ENCODE measurements at places on chromosomes 11 and 22. TPM values are rescaled to one million over a fixed set of nuclear protein-coding genes. Genes with fewer than 3 reads are reported as not detected.
A peak's percentile ranks its signal among the peaks of the same experiment; 100 is the strongest.

DNA sequence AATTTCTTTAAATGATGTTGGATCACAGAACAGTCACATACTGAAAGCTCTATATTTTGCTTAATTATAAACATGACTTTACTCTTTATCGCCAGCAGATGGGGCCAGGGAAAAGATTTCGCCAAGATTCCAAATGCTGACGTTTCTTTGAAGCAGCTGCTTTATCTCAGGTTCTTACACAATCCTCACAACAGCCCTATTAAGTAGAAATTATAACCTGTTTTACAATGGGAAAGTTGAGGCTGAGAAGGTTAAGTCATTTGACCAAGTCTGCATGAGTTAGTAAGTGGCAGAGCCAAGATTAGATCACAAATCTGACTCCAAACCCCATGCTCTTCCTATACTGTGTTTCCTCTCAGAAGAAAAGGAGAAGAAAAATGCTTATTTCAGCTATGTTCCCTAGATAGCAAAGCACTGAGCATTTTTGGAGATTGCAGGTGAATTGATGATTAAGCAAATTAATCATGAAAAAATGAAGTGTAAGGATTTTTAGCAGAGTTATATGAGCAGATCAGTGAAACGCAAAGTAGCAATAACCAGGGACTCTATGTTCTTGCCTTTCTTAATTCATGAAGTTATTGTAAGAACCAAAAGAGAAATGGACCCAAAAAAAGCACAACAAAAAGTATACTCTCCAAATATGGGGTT is 79.0 kb downstream of the AASDHPPT start:
- DNase-seq = no peak
- no peak overlapping the region for H3K27ac ChIP-seq
- H3K36me3 ChIP-seq = no peaks in the 10 kb centered on the region
- H3K27me3 ChIP-seq = peaks cover 16% of the 10 kb centered on the region

GRCh38 chr22:32309585-32310251 is 47.9 kb upstream of the RFPL3 start:
- no peak overlapping the region for H3K27ac ChIP-seq
- no peaks in the 10 kb centered on the region for H3K36me3 ChIP-seq
- DNase-seq = no peak

- peaks cover 10% of the 10 kb centered on the region for H3K36me3 ChIP-seq
- H3K27ac ChIP-seq = no peak overlapping the region
Observed at GRCh38 chr11:70788248-70789022, 390.1 kb downstream of the CTTN start.

DNA sequence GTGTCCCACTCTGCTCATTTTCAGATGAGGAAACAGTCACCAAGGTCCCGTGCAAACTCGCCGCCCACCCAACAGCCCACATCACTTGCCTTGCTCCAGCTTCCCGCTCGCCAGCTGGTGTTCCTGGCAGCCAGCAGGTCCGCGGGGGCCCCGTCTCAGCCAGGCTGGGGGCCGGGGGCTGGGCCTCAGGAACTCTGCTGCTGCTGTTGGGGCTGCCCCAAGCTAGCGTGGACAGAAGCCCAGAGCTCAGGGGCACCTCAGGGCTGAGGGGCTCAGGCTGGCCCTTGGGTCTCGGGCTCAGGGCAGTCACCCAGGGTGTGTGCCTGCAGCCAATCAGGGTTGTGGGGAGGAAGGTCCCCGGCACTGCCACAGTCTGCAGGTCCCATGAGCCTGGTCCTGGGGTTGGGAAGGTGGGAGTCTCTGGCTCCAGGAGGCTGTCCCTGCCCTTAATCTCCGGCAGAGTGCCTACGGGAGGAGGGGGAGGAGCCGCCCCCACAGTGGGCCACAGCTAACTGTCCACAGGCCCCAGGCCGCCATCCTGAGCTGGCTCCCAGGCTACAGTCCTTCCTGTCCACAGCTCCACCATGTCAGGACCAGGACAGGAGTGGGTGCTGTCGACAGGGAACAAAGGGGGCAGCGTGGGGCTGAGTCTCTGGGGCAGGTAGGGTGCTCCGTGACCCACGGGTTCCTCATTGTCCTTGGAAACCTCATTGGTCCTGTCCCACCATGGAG is 65.2 kb downstream of the ARFGAP3 start:
- no peaks in the 10 kb centered on the region for H3K27me3 ChIP-seq
- H3K36me3 ChIP-seq = peaks cover 2% of the 10 kb centered on the region
- no peak overlapping the region for H3K4me3 ChIP-seq
- no peak overlapping the region for H3K27ac ChIP-seq
- DNase-seq = no peak
- no peaks in the 10 kb centered on the region for H3K4me1 ChIP-seq

GRCh38 chr22:40322021-40322420 is 24.3 kb upstream of the ADSL start:
- H3K27me3 ChIP-seq = no peaks in the 10 kb centered on the region
- DNase-seq = no peak
- peaks cover 16% of the 10 kb centered on the region for H3K4me1 ChIP-seq
- peak overlapping the region; percentile 96 for H3K27ac ChIP-seq
- peak overlapping the region; percentile 40 for H3K4me3 ChIP-seq

GRCh38 chr11:65132238-65132987 is 1.9 kb downstream of the SYVN1 start:
- peaks cover 43% of the 10 kb centered on the region for H3K4me1 ChIP-seq
- no peaks in the 10 kb centered on the region for H3K27me3 ChIP-seq
- DNase-seq = no peak

OR51B4 gene
- total RNA-seq = not detected

OR5D14 gene
- not detected for total RNA-seq

DNA sequence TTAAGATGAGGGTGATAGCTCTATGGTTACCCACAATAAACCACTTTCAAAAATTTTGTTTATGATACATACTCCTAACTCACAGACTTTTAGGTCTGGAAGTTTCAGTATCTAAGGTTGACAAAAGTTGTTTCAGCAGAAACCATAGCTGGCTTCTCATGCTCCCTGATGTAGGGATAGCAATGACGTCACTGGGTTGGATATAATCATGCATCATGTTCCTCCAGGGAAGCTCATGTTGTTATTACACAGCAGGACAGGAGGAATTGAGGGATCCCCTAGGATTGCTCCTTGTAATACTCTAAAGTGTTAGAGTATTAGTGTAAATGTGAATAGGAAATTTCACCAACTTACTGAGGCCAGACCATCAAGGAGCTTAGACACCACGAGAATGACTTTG is 23.6 kb downstream of the APOL3 start:
- peaks cover 48% of the 10 kb centered on the region for H3K4me1 ChIP-seq
- H3K27me3 ChIP-seq = no peaks in the 10 kb centered on the region
- no peak overlapping the region for H3K4me3 ChIP-seq

DNA sequence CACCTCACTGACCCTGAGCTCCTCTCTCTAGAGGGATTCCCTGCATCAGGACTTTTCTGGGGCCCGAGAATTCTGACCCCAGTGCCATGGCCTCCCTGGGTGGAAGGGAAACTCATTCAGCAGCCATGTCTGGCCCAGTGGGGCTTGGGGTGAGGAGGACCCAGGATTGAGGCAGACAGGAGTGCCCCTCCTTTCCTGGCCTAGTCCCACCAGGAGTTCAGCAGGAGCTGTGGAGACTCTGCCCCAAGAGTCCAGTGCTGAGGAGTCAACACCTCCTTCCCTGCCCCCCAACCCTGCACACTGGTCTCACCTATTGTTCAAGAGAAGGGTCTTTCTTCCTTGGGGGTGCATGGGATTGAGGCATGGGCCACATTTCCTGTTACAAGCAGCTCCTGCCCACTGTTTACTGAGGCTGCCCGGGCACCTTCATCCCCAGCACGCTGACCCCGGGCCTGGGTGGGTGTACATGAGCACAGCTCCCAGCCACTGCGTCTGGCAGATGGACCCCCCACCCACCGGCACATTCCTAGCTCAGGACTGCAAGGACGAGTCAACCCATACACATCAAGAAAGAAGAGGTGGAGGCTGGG is 33.9 kb downstream of the ALX4 start:
- H3K4me1 ChIP-seq = no peaks in the 10 kb centered on the region
- no peak overlapping the region for H3K4me3 ChIP-seq

DNA sequence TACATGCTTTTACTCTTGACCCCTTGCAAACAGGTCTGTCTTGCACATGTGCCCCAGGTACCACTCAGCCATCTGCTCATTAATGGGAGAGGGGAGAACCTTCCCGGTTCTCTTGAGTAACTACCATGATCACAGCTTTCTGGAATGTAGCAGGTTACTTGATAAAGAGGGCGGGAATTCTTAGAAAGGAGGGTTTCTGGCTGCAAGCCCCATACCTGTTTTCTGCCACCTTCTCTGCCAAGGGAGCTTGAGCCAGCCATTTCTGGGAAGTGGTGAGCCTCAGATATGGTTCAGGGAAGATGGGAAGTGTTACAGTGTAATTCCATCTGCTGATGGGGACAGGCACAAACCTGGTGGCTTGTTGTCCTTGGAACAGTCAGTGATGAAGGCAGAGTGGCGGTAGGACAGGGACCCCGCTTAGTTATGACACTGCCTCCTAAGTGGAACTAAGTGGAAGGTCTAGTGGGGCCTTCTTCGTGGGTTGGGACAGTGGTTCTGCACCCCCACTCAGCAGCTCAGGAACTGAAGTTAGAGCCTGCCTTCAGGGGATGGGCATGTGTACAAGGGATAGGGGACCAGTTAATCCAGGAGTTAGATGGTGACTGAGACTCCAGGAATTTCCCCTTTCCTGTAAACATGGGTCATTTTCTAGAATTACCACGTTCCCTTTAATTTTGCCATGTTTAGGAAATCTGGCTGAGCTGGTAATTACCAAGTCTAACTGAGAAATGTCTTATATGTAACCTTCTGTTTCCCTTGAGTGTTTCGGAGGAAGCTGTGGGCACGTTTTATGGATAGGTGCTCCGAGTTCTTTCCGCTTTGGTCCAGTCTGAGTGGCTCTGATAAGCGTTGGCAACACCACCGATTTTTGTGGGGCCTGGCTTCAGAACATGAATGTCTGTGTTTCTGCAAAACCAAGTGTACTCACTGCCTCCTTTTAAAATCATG is 35.3 kb downstream of the BCR start:
- peak overlapping the region; percentile 94 for H3K27ac ChIP-seq
- peaks cover 62% of the 10 kb centered on the region for H3K4me1 ChIP-seq
- DNase-seq = no peak
- H3K27me3 ChIP-seq = no peaks in the 10 kb centered on the region
- H3K4me3 ChIP-seq = peak overlapping the region; percentile 89
- peaks cover 2% of the 10 kb centered on the region for H3K36me3 ChIP-seq

TCIRG1 gene
- total RNA-seq = 164 TPM

- no peak overlapping the region for H3K27ac ChIP-seq
- peak; percentile 5 for DNase-seq
- peaks cover 8% of the 10 kb centered on the region for H3K36me3 ChIP-seq
- H3K27me3 ChIP-seq = no peaks in the 10 kb centered on the region
Observed at GRCh38 chr11:925158-925495, 543 bp upstream of the AP2A2 start.

- no peaks in the 10 kb centered on the region for H3K36me3 ChIP-seq
- H3K27me3 ChIP-seq = no peaks in the 10 kb centered on the region
- peaks cover 57% of the 10 kb centered on the region for H3K4me1 ChIP-seq
- H3K4me3 ChIP-seq = peak overlapping the region; percentile 87
- peak overlapping the region; percentile 81 for H3K27ac ChIP-seq
Observed at GRCh38 chr11:47270331-47271271, 668 bp downstream of the MADD start.

DNA sequence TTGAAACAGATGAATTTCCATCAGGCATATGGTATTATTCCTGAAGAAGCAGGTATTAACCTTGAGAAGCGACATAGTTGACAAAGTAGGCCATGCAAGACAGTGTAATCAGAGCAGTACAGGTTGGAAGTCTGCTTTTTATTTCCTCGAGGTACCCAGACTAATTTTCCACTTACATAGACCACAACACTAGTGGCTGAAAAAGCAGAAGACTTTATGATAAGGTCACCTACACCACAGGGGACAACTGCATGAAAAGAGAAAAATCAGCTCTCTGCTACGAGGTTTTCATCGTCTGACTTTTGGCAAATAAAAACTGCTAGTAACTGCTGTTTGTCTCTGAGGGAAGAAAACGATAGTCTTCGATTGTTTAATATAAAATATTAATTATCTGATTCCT is 77.5 kb downstream of the CNTN5 start:
- DNase-seq = no peak
- H3K36me3 ChIP-seq = no peaks in the 10 kb centered on the region
- no peak overlapping the region for H3K27ac ChIP-seq

PNPLA3 gene
- total RNA-seq = 0.63 TPM

RASGRP2 gene
- total RNA-seq = 682 TPM

DNA sequence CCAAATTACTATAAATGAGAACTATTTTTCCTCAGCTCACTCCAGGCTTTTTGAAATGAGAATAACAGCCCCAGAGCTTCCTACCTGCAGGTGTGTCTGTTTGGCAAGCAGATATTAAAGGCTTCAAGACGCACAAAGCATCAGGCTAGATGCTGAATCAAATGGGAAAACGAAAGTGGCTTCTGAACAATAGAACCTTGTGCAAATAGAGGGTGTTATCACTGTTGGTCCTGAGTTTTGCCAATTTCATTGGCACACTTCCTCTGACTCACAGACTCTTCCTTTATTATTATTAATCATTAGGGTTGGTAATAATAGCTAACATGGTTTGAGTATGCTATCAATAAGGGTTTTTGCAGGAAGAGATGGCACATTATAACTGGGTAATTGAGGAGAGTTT is 13.4 kb downstream of the SYT13 start:
- H3K27me3 ChIP-seq = peaks cover 37% of the 10 kb centered on the region
- no peak overlapping the region for H3K27ac ChIP-seq
- H3K4me1 ChIP-seq = no peaks in the 10 kb centered on the region
- no peak overlapping the region for H3K4me3 ChIP-seq
- DNase-seq = no peak

DNA sequence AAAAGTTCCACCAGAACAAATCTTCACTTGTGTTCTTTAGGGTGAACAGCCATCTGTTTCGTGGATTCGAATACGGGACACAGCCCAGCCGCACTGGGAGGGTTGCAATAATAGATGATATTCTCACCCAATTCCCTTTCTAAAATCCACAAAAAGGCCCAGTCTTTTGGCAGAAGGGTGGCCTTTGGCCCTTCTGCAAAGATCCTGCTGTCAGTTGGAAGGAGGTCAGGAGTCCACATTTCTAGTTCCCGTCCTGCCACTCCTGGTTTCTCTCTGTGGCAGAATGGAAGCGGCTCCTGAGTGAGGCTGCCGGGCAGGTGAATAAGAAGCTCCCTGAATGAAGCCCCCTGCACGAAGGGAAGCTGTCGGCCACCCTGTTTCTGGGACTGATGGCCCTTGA is 11.2 kb upstream of the LINC01488 start:
- no peak for DNase-seq
- no peaks in the 10 kb centered on the region for H3K36me3 ChIP-seq
- H3K4me3 ChIP-seq = no peak overlapping the region
- no peaks in the 10 kb centered on the region for H3K4me1 ChIP-seq
- H3K27ac ChIP-seq = no peak overlapping the region

- H3K27me3 ChIP-seq = peaks cover 9% of the 10 kb centered on the region
- H3K27ac ChIP-seq = peak overlapping the region; percentile 80
- no peak for DNase-seq
- no peak overlapping the region for H3K4me3 ChIP-seq
- H3K36me3 ChIP-seq = no peaks in the 10 kb centered on the region
Observed at GRCh38 chr22:47599753-47600152, 837.3 kb downstream of the TBC1D22A start.

GRCh38 chr11:61273178-61274078 is 21.7 kb downstream of the VWCE start:
- no peak for DNase-seq
- no peaks in the 10 kb centered on the region for H3K4me1 ChIP-seq
- no peaks in the 10 kb centered on the region for H3K27me3 ChIP-seq
- H3K27ac ChIP-seq = no peak overlapping the region
- H3K4me3 ChIP-seq = no peak overlapping the region
- H3K36me3 ChIP-seq = no peaks in the 10 kb centered on the region

DBX1 gene
- total RNA-seq = not detected

All from naive thymus-derived CD8-positive, alpha-beta T cell (primary cell).